ENCODE measurements at places on chromosomes 16 and 17.
A peak's percentile ranks its signal among the peaks of the same experiment; 100 is the strongest.

DNA sequence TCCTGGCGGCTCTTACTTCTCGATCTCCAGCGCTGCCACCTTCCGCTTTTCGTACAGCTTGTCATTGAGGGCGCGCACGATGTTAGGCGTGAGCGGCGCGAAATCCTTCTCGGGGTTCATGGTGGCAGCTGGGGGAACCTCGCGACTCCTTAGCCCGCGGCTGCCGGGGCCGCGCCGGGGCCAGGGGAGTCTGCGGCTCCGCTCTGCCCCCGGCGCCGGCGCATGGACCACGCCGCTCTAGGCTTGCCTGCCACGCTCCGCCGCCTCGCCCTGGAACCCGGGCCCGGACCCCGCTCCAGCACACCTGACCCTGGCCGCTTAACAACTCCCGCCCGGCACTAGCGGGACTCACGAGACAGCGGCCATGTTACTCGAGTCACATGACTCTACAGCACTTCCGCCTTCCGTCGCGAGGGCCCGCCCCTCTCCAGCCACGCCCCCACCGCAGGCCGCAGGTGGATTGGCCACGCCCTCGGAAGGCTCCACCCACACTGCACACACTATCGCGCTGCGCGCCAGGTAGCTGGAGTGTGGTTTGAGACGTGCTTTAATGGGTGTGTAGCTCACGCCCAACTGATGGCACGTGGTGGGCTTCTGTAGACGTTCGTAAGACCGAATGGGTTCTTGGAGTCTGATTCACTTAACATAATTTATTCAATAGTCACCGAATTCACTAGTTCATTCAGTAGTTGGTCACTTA lies at the start of gene VAC14:
Gene VAC14, minus strand, starts transcription at position 378 of the 700 bp plus-strand sequence. Its CDS starts 258 bp downstream, at position 120.
- DNase-seq: no peak

DNA sequence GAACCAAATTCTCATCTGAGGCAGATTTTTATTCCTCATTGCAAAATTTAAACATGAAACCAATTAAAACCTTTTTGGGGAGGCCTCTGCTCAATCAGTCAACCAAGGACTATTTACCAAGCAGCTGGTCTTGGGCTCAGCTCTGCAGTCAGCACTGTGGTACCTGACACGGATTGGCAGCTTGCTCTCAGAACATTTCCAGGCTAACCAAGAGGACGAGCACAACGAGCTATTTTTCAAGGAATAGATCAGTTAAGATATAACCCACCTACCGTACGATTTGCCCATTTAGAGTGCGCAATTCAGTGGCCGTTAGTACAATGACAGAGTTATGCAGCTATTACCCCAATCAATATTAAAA lies 26.4 kb upstream of the KLHDC4 start:
- no peak for DNase-seq

GRCh38 chr17:48153691-48154358 lies 46.3 kb downstream of the SNX11 start:
- DNase-seq: peak; percentile 14

DNA sequence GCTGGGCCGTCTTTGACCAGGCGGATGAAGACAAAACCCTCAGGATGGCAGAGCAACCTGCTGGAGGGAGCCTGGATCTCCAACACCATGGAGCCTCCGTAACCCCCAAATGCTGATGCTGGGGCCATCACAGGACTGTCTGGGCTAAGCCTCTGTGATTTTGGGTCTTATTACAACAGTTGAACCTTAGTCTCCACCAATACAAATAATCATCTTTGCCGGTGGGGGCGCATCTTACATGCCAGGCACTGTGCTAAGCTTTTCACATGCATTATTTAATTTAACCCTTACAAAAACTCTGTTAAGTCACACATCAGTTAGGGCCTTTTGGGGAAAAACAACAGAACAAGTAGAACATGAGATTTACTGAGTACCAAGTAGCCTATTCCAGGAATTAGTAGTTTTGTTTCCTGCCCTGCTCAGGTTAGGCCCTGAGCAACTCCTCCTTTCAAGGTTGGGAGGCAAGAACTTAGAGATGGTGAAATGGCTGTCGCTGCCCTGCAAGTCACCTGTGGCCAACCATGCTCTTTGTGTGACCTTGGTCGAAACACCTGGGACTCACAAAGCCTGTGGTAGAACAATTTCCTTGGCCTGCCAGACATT lies 8.9 kb upstream of the ITGAM start:
- no peak for DNase-seq

- peak; percentile 19 for DNase-seq
Measured at GRCh38 chr17:31394544-31394943, 3.1 kb downstream of the RAB11FIP4 start.

All from non-pigmented ciliary epithelial cell (primary cell).